Activated CD8-positive, alpha-beta T cell treated with anti-CD3 and anti-CD28 coated beads, Interleukin-2, amount 10 ng/mL, durations not matched to agents 7 days and 5 days (primary cell): ENCODE measurements at places on chromosomes 1 and 21. TPM values are rescaled to one million over a fixed set of nuclear protein-coding genes. Genes with fewer than 3 reads are reported as not detected.

GRCh38 chr1:11825131-11825530 is 19.1 kb downstream of the CLCN6 start:
- H3K27ac ChIP-seq, result no peak overlapping the region
- DNase-seq, result no peak
- no peaks in the 10 kb centered on the region for H3K27me3 ChIP-seq
- peaks cover 22% of the 10 kb centered on the region for H3K36me3 ChIP-seq
- no peaks in the 10 kb centered on the region for H3K4me1 ChIP-seq

Gene TTC34
- total RNA-seq, result 0.86 TPM

Gene TCEA3
- 12.1 TPM for total RNA-seq

DNA sequence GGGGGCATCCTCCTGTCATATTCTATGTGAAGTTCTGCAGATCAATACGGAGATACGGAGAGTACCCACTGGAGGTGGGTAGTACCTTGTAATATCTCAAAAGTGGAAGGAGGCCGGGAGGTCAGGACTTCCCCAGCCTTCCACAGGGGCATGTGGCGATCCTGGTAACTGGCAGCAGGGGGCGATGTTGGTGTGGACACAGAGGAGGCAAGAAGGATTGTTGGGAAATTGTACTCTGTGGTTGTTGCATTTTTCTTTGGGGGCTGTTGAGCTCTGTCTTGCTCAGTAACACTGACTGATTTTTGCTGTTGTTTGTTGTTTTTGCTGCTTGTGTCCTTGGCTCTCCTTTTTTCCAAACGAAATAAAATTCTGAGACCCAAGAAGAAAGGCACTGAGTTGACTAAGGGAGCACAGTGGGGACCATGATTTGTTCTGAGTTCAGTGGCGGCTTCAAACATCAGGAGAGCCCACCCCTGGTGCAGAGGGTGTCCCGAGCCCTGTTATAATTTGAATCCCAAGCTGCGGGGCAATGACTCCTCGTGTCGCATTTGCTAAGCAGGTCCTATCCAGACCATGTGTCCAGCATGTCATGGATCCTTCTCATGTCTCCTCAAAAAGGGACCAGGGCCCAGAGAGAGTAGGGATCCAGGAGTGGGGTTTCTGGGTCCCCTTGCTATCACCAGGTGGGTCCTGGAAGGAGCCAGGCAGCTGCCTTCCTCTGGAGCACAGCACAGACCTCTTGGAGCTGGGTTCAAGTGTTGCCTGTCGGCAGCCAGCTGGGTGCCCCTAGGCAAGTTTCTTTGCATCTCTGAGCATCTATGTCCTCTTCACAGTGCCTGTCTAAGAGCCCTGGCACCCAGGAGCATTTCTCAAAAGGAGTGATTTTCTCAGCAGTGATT is 22.8 kb downstream of the LHX4 start:
- no peak overlapping the region for H3K27ac ChIP-seq
- DNase-seq, result peak; percentile 80
- H3K4me1 ChIP-seq, result no peaks in the 10 kb centered on the region
- H3K4me3 ChIP-seq, result no peak overlapping the region
- H3K36me3 ChIP-seq, result no peaks in the 10 kb centered on the region

DNA sequence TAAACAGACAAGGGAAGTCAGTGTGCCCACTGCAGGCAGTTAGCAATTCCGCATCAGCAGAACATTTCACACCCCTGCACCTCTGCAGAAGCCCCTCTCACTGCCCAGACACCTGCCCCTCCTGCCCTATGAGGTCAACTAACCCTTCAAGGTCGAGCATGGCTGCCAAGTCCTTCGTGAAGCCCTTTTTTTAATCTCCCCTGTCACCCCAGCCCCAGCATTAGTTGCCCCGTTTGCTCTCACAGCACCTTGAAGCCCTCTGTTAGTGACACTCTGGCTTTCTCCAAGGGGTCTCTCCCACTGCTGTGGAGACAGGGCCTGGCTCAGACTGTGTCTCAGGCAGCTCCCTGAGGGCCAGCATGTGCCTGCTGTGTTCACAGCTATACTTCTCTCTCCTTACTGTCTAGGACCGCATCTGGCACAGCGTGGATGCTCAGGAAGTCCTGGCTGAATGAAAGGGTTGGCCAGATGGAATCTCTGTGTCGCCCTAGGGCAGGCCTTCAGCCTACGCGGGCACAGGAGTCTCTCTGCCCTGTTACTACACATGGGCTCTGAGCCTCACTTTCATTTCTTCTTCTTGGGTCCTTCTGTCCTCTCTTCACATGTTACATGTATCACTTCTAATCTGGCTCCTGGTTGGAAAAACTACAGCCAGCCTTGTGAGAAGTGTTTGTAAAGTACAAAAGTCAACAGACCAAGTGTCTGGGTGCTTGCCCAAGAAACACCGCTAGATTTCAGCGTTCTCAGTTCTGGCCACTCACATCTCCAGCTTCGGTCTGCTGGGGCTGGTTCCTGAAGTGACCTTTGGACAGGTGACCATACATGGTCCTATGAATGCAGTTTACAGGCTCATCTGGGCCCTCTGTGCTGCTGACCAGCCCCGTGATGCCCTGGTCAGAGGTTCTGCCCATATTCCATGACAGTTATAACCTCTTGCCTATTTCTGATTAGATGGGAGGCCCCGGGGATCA is 19.7 kb downstream of the SLC2A1 start:
- H3K27me3 ChIP-seq, result no peaks in the 10 kb centered on the region
- peaks cover 98% of the 10 kb centered on the region for H3K4me1 ChIP-seq
- H3K4me3 ChIP-seq, result peak overlapping the region; percentile 52
- peaks cover 83% of the 10 kb centered on the region for H3K36me3 ChIP-seq

Gene PTCH2
- total RNA-seq, result 1.3 TPM

DNA sequence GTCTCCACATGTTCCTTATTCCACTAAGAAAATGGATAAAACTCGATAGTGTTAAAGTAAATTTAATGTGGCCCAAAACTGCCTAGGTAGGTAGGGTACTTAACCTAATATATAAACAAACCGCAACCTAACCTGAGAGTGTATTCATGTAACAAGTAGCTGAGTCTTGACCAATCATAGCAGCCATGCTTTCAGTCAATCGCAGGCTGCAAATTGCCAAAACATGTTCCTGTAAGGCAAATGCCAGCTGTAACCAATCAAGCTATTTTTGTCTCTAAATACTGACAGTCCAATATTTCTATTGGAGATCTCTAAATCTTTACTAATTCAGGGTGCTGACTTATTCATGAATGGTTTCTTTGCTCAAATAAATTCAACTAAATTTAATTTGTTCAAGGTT is 3.1 kb upstream of the HMGCS2 start:
- no peak overlapping the region for H3K27ac ChIP-seq
- H3K4me3 ChIP-seq, result no peak overlapping the region
- H3K4me1 ChIP-seq, result no peaks in the 10 kb centered on the region
- H3K27me3 ChIP-seq, result peaks cover 39% of the 10 kb centered on the region
- DNase-seq, result no peak
- H3K36me3 ChIP-seq, result no peaks in the 10 kb centered on the region

Gene S100A16
- total RNA-seq, result not detected
